ENCODE measurements at places on chromosomes 6 and 20.
A peak's percentile ranks its signal among the peaks of the same experiment; 100 is the strongest.

DNA sequence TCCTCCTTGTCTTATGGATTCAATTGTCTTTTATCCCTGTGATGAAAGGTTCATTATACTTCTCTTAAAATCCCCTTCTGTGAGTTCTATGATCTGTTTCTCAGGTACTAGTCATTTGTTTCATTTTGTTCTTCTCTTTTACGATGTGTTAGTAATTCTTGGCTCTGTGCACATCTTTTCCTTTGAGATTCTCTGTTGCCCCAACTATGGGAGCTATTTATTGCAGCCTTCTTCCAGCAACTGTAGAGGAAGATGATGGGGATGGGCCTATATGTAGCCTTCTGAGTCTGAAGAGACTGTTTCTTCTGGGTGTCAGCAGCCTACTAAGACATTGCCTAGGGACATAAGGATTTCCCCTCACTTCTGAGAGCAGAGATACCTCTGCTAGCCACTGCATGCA is 50.4 kb upstream of the TRERF1 start:
- no peak for DNase-seq

GRCh38 chr6:170523256-170524171 is 29.6 kb downstream of the PSMB1 start:
- DNase-seq: no peak

GRCh38 chr6:89270951-89271721 is 44.0 kb downstream of the GABRR2 start:
- DNase-seq: peak; percentile 79

DNA sequence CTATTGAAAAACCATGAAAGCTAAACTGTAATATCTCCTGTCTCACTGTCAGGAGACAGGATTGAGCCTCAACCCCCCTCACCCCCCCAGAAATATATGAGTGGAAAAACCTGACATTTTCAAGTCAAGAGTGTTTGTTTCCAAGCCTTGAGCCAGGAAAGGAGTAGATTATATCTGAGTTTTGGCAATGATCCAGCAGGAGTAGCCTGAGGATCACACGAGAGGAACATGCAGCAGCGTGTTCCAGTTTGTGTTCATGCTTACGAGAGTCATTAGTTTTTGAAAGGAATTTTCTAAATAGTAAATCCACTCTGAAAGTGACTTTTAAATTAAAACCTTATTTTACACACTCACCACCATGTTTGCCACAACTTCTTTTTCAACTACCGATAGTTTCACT is 15.8 kb downstream of the IL22RA2 start:
- no peak for DNase-seq

DNA sequence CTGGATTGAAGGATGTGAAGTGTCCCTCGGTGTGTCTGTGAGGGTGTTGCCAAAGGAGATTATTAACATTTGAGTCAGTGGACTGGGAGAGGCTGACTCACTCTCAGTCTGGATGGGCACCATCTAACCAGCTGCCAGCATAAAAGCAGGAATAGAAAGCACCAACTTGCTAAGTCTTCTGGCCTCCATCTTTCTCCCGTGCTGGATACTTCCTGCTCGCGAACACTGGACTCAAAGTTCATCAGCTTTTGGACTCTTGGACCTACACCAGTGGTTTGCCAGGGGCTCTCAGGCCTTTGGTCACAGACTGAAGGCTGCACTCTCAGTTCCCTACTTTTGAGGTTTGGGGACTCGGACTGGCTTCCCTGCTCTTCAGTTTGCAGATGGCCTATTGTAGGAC is 220.3 kb upstream of the LRFN2 start:
- no peak for DNase-seq

- no peak for DNase-seq
These were observed at the start of gene KCNK16 for GRCh38 chr6:39322306-39322850. Gene KCNK16 (minus strand): TSS chr6:39322702. CDS start chr6:39322540, 162 bp downstream.

GRCh38 chr6:35449287-35449881 is 2.8 kb upstream of the FANCE start:
- peak; percentile 92 for DNase-seq

- DNase-seq: no peak
These were observed 15.6 kb upstream of the DAAM2 start for GRCh38 chr6:39776581-39776980.

- peak; percentile 18 for DNase-seq
These were observed 801 bp downstream of the TBPL1 start for GRCh38 chr6:133953634-133954415.

GRCh38 chr6:43714311-43715055 is 26.9 kb upstream of the MRPS18A start:
- DNase-seq: no peak

GRCh38 chr6:166860392-166860791 is 96.0 kb downstream of the RNASET2 start:
- no peak for DNase-seq

DNA sequence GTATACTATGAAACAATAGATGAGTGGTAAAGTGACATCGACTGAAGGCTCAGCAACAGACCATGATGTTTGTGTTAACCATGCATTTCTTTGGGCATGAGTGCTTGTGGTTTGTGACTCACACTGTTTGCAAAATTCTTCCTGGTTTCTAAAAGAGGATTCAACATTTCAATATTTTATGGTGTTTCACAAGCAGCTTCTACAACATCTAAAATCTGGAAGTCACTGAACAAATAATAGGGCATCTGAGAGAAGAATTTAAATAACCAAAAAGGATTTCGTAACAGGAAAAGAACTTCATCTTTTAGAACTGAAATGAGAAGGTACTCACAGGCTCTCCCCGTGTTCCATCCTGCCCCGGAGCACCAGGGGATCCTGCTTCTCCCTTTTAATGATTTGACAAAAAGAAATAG is 146.2 kb downstream of the COL21A1 start:
- peak; percentile 100 for DNase-seq

DNA sequence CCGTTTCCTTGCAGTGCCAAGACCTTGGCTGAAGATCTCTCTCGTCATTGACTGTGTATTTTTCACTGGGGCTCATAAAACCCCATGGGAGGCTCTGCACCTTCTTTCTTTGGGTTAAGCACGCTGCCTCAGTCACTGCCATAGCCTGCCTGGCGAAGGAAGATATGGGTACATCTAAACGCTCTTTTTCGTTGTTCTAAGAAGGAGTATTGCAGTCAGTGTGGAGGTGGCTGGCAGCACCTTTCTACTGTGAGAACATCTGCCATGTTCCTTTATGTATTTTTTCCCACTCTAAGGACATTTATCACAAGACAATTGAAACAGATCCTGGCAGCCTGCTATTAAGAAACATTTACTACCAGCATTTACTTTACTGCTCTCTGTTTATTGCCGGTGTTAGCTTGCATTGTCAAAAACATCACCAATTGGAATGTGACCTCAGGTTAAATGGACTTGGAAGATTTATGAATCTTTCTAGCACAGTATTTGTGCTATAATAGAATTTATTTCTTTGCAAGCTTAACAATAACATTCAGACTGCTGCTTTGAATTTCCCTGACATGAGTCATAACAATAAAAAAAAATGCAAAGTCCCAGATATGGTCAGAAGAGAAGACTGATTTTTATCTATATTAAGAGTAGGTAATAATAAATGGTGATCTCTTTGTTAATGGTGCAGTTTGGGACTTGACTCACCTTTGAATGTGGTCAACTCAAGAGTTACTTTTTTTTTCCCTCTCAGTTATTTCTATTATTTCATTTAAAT is 62.2 kb upstream of the CLDN20 start:
- no peak for DNase-seq

- DNase-seq: no peak
These were observed 8.1 kb downstream of the BEND6 start for GRCh38 chr6:56963043-56963442.

DNA sequence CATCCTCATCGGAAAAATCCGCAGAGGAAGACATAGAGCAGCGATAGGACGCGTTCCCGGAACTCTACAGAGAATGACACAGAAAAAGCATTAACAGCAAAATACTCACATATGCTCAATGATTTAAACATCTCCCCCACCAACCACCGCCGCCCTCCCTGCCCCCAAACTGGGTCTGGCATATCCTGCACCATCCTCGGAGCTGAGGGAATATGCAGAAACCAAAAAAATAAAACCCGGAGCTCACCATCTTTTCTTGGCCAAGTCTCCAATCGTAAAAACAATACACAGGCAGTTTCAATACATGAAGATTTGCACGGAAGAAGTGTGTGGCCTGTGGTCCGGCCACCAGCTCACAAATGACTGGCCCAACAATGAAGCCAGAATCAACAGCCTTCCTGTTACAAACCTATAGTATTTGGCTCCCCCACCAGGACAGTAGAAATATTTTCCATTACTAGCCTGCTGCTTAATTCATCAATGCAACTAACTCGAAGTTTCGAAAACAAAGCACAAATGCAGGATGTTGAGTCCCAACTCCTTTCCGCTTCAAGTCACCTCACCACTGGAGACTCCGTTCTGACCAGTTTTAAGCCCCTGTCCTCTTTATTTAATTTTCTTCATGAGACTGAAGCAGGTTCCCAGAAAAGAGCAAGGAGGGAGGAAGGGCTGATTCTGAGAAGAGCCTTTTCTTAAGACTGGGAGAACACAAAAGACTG is 103.2 kb upstream of the BEND6 start:
- peak; percentile 78 for DNase-seq

DNA sequence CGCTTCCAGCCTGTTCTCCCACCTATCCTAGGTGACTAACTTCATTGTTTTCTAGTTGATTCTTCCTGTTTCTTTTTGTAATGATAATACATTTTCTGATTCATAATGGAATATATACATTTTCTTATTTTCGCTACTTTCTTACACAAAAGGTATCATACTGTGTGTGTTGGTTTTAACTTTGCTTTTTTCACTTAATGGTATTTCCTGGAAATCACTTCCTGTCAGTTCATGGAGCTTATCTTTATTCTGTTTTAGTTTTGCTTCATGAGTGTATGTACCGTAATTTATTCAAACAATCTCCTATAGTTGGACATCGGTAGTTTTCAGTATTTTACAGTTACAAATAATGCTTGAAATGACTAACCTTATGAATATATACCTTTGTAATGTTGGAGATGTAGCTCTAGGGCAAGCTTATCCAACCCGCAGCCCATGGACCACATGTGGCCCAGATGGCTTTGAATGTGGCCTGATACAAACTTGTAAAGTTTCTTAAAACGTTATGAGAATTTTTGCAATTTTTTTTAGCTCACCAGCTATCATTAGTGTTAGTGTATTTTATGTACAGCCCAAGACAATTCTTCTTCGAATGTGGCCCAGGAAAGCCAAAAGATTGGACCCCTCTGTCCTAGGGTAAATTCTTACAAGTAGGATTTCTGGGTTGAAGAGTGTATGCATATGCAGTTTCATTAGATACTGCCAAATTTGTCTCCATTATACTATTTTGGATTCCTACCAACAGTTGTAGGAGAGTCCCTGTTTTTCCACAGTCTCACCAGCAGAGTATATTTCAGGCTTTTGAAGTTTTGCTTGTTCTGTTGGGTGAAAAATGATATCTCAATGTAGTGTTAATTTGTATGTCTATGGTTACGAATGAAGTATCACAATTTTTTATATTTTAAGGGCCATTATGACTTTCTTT is 16.7 kb downstream of the TRMT11 start:
- no peak for DNase-seq

- DNase-seq: no peak
These were observed 587 bp downstream of the IP6K3 start for GRCh38 chr6:33746036-33746600.

DNA sequence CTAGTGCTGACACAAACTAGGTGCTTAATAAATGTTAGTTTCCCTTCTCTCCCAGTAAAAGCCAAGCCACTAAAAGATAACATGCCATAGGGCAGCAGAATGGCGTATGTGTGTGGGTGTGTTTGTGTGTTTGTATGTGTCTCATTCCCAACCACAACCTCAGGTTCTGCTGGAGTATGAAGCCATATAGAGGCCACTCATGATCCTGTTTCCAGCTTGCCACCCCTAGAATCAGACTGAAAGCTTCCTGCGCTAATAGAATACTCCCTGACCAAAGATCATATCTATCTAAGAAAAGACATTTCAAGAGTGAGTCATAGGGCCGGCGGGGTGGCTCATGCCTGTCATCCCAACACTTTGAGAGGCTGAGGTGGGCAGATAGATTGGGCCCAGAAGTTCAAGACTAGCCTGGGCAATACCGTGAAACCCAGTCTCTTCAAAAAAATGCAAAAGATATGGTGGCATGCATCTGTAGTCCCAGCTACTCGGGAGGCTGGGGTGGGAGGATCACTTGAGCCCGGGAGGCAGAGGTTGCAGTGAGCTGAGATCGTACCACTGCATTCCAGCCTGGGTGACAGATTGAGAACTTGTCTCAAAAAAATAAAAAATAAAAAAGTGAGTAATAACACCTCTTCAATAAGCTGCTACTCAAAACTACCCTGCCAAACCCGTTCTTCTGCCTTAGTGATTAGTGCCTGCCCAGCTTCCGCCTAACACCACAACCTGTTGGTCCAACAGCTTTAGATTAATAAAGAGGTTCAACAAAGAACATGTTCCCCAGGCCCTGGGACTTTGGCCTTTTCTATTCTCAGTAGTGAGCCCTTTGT is 11.8 kb upstream of the SNRPC start:
- no peak for DNase-seq

DNA sequence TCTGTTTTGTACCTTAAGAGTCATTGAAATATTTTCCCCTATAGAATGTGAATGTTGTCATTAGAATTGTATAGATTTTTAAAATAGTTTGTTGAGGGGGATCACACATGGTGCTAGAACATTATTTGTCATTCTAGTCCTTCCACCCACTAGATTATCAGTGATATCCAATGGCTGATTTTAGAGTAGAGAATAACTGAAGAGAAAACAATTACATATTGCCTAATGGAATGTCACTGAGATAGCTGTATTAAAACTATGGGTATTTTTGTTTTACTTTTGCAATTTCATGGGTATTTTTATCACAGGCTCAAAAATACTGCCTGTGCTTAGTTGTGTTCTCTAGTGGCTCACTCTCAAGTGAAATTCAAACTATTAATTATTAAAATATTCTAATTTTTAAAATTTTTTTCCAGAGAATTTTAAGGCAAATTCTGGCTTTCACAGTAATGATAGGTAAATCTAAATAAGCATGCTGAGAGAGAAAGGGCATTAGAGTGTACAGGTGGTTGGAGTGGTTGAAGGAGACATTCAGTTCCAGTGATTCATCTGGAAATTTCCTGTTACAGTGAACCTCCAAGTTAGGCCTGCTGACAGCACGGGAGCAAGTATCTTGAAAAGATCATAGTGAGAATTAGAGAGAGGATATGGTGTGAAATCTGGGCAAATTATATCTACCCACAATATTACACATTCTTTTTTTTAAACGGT is 399.6 kb downstream of the NKAIN2 start:
- DNase-seq: no peak

- DNase-seq: no peak
These were observed 100.8 kb downstream of the MTFR2 start for GRCh38 chr6:136149311-136149710.

DNA sequence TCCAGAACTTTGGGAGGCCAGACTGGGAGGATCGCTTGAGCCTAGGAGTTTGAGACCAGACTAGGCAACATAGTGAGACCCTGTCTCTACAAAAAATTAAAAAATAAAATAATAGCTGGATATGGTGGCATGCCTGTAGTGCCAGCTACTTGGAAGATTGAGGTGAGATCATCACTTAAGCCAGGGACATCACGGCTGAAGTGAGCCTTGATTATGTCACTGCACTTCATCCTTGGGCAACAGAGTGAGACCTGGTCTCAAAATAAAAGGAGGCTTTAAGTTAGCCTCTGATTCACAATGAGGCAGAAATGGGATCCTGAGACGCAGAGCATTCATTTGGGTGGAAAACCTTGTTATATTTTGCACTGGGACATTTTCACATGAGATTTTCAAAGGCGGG is 57.0 kb downstream of the TULP4 start:
- no peak for DNase-seq

GRCh38 chr20:54640800-54641199 is 165.4 kb downstream of the DOK5 start:
- no peak for DNase-seq
